WTC11 (cell line): ENCODE measurements at places on chromosomes 2 and 18.

GRCh38 chr2:228102949-228103348 is 78.5 kb downstream of the SPHKAP start:
- no peak for DNase-seq

- DNase-seq: no peak
Measured at GRCh38 chr2:157238296-157238695, 19.2 kb upstream of the GALNT5 start.

DNA sequence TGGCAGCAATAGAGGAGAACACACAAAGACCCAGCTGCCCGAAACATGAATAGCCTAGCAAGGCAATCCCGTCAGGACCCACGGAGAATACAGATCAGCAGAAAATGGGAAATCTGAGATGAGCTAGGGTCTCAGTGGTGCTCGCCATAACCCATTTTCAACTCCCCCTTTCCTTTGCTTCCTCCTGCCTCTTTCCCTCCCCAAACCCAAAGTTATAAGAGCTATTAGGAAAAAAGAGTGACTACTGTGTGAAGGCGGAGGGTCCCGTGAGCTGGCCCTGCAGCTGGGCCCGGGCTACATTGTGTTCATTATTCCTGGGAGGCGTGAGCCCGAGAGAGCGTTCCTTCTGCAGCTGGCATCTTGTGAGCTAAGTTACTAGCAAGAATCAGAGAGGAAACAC is 118.4 kb downstream of the PID1 start:
- no peak for DNase-seq

GRCh38 chr2:898319-898718 is 52.3 kb upstream of the SNTG2 start:
- peak; percentile 65 for DNase-seq

GRCh38 chr2:65232636-65233035 is 5.0 kb downstream of the ACTR2 start:
- no peak for DNase-seq

DNA sequence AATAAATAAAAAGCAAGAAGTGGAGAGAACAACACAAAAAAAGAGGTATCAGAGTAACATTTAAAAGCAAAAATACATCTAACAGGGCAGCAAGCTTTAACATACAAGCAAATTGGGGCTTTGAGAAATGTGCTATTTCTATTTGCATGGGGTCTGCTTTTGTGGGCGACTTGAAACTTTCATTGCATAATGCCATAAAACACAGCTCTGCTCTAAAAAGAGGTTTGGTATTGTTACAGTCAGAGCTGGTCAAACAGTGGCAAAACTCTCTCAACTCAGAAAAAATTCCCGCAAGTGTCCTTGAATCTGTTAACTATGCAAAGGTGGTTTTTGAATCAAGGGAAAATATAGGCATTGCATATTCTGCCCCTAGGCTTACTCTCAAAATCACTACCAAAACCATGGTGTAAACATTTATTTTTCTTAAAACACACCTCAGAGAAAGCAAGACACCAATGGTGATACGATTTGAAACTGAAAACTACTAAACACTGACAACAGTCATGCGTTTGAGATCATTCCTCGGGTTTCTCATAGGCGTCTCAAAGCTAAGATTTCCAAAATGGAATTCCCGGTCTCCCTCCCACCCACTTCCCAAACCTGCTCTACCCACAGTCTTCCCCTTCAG is 45.5 kb downstream of the RNF152 start:
- no peak for DNase-seq

DNA sequence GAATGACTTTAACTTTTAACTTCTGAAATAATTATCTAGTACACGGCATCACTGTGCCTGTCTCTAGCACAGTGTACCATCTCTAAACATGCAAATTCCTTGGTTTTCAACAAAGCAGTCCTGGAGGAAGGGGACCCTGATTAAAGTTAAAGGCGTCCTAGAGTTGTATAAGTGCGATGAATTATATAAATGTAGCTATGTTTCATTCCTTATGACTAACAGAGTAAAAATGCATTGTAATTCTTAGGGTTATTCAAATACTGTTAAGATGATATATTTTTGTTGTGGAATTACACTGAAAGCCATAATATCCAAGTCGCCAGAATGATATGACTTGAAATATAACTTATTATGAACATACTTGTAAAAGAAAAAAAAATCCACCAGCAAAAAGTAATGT is 544.9 kb upstream of the LINC00305 start:
- DNase-seq: no peak

GRCh38 chr2:27088634-27089033 is 2.1 kb downstream of the KHK start:
- DNase-seq: no peak

- DNase-seq: peak; percentile 40
Measured at GRCh38 chr2:159807183-159808031, 9.4 kb upstream of the CD302 start.

DNA sequence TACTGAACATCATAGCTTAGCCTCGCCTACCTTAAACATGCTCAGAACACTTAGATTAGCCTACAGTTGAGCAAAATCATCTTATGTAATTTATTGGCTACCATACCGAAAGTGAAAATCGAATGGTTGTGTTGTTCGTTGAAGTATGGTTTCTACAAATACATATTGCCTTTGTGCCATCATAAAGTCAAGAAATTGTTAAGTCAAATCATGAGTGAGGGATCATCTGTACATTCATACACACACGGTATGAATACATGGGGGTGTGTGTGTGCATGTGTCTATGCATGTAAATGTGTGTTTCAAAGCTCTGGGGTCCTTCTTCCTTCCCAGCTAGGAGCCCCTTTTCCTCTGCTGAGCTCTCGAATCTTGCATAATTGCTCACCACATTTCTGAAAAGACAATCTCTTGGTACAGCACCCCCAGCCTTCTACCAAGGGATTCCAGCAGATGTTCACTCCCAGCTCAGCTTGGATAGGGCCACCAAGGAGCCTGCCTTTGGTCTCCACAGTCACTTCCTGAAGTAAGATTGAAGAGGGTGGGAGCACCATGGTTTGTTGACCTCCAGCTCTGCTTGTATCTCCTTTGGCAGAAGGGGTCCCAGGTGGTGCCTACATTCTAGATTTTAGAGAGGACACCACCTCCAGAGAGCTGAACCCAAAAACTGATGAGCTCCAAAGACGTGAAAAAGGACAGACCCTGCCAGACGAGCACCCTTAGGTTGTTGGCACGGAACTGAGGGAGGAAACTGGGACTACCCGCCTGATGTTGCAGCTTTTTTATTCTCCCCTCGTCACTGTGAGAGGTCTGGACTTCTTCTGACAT is 33.2 kb upstream of the CYP1B1 start:
- DNase-seq: no peak

DNA sequence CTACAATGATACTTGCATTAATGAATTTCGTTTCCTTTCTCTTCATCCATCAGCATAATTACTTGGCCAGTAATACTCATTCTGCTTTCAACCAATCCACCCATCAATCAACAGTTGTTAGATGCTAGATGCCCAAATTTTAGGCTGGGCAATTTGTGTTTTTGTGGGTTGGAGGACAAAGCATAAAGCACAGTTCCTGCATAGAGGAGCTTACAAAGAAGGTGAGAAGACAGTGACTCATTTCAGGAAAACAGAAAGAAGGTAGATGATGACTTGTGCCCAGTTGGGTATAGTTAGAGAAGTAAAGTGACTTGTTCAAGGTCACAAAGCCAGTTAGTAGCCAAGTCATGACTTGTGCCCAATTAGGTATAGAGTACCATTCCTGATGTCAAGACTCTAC is 1186.8 kb upstream of the CELF4 start:
- DNase-seq: no peak

DNA sequence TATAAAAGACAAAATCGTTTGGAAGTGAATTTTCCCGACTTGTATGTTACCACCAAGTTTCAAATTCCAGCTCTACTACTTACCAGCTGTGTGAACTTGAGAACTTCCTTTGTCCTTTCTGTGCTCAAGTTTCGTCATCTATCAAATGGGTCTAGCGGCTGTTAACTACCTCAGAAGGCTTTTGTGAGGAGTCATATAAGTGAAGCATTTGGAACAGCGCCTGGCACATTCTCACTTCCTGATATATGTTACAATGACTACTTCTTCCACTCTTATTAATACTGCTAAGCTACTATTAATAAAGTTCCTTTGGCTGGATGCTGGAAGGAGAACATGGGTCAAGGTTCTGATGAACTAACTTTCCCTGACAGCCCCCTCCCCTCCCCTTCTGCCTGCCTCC is 104.5 kb downstream of the MEIS1 start:
- no peak for DNase-seq

DNA sequence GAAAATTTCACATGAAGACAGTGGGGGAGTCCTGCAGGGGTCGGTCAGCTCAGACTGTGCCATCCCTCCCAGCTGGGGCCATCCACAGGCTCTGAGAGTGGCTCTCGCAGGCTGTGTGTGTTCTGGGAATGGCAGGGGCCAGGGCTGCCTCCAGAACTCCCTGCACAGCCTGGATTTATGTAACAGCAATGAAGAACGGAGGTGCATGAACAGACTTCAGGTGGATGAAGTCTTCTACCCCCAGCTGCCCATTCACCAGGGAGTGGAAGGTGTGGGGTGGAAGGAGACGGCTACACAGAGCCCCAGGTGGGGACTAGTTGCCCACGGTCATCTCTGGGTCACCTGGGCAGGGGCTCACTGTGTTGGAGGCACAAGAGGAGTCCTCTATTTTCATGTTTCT is 56.1 kb upstream of the HDAC4 start:
- DNase-seq: no peak

GRCh38 chr2:66547887-66548286 is 113.0 kb downstream of the MEIS1 start:
- DNase-seq: no peak

- DNase-seq: no peak
Measured at GRCh38 chr2:157692768-157693167, 64.1 kb upstream of the ACVR1C start.

- DNase-seq: no peak
Measured at GRCh38 chr2:36671731-36672130, 24.8 kb upstream of the VIT start.

DNA sequence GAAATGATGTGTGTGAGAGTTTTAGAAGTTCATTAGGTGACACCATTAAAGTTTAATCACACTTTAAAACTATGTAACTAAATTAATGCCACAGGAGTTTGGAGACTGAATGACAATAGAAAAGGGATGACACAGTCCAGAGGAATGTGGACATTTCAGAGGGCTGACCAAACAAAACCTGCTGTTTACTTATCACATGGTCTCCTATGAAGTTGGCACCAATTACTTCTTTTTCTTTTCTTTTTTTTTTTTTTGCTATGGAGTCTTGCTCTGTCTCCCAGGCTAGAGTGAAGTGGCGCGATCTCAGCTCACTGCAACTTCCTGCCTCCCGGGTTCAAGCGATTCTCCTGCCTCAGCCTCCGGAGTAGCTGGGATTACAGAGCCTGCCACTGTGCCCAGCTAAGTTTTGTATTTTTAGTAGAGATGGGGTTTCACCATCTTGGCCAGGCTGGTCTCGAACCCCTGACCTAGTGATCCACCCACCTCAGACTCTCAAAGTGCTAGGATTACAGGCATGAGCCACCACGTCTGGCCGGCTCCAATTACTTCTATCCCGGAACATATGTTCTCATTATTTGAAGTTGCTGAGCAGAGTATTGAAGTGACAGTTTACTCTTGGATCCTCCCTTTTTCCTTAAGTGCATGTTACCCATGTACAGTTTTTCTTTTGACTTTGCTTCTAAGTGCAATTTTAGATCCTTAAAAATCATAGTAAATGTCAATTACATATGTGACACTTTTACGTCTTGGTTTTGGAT is 4.3 kb downstream of the AGPS start:
- no peak for DNase-seq

DNA sequence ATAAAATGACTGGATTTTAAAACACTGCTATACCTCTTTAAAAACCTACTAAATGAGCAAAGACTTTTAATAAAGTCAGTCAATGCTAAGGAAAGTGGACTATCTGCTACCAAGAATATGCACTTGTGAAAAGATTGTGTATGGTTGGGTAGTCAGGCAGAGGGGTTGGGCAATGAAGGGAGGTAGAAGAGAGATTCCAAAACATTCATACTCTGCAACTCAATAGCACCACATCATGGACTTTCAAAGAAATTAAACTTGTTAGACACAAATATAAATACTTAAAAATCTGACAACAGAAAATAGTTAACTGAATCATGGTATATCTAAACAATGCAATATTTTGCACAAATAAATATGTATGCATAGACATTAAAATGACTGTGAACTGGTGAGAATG is 139.9 kb upstream of the MAPRE2 start:
- no peak for DNase-seq

GRCh38 chr18:9405130-9405529 is 70.2 kb upstream of the RALBP1 start:
- DNase-seq: no peak

- no peak for DNase-seq
Measured at GRCh38 chr2:177021706-177022343, 190.8 kb upstream of the HNRNPA3 start.

GRCh38 chr2:170501421-170502043 is 213.6 kb upstream of the SP5 start:
- no peak for DNase-seq

DNA sequence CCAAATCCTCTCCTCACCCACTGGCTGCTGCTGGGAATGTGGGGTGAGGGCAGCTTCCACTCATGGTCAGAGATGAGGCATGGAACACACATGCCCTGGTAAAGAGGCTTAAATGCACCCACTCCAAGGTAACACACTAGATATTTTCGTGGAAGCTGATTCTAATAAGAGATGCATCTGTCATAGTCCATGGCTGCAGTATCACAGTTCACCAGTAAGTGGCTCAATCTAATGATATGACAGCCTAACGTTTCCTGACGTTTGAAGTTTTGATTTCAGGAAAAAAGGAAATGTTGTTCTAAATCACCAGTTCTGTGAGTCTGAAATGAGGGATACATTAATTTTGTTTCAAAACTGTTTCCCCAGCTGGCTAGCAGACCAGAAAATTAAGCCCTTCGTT is 38.2 kb downstream of the LCT start:
- DNase-seq: no peak

- no peak for DNase-seq
Measured at GRCh38 chr2:202344178-202344577, 31.9 kb upstream of the BMPR2 start.

GRCh38 chr18:57629422-57629821 is 7.8 kb upstream of the NARS1 start:
- no peak for DNase-seq

DNA sequence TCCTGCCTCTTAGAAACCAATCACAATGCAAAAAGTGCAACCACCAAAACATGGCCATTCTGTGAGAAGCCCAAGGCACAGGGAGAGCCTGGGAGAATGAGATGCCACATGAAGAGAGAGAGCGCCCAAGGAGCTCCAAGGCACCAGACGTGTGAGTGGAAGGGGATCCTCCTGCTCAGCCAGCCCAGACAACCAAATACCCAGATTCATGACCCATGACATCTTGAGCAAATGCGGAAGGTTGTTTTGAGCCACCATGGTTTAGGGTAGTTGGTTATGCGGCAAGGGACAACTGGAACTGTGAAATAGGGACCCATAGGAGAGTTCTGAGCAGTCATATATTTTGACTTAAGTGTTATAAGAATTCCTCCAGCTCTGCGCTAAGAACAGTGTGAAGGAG is 7.0 kb downstream of the AFF3 start:
- no peak for DNase-seq

DNA sequence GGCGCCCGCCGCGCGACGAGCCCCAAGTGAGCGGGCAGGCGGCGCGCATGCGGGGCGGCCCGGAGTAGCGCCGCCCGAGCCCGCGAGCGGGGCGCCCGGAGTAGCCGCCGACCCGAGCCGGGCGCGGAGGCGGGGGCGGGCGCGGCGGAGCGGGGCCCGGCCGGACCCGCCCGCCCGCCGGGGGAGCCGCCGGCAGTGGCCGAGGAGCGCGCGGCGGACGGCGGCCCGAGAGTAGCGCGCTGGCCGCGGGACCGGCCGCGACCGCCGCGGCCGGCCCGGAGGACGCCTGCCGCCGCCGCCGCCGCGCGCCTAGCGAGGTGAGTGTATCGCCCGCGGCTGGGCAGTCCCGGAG is at the start of gene GALNT1:
GALNT1 (plus strand) TSS at position 195 of the 352 bp plus-strand sequence. CDS start 72,923 bp downstream, outside the sequence.
- DNase-seq: no peak
